ENCODE measurements at places on chromosomes 5 and 9.

- no peak for DNase-seq
Measured at GRCh38 chr9:10614196-10614800, 1.5 kb upstream of the PTPRD start.

DNA sequence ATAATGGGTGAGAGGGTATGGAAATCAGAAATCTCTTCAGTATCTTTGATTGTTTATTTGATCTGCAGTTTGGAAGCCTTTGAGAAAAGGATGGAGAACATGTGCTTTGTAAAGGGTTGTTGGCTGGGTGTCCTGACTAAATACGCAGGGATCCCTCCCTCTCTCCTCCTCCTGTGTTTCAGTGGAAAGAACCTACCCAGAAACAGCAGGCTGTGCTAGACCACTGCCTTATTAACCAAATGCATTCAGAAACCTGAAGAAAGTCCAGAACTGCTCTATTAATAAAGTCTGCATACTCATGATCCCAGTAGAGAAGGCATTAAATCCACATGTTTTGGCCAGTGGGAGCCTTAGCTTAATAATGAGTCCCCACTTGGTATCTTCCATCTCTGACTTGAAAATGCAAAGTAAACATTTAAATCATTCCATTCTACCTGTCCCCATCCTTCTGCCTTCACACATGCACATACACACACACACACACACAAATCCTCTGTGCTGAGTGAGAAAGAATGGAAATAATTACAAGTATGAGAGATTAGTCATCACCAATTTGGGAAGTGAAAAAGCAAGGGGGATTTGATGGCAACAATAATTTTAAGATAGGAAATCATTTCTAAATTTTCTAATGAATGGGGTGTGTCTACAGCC lies 10.0 kb upstream of the LECT2 start:
- peak; percentile 62 for DNase-seq

DNA sequence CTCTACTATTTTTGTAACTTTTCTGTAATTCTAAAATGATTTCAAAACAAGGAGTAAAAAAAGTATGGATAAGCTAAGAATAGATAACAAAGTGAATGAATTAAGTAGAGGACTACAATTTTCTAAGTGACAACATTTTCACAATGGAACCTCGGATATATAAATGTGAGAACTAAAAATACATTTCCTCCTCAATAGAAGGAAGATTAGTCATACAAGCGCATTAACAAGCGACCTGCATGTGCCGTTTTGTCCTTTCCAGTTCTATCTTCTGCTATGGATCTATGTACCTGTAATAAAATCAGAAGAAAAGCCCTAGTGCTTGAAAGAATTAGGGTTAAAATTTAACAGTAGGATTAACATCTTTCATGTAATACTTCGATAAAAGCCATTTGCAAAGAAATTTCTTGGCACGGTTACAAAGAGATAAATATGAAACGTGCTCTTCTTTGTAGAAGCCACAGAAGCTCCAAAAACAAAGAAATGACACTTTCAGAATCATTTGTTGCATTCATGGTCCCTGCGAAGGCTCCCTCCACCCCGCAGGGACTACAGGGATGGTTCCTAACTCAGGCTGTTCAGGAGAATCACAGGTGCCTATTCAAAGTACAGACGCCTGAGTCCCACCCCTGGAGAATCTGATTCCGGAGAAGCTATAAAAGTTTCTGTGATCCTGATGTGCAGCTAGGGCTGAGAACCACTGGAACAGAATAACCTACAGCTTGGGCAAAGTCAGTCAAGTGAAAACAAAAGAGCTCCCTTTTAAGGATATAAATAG lies 216.6 kb upstream of the EFNA5 start:
- DNase-seq: no peak

- DNase-seq: no peak
Measured at GRCh38 chr5:15286650-15287049, 213.3 kb upstream of the FBXL7 start.

DNA sequence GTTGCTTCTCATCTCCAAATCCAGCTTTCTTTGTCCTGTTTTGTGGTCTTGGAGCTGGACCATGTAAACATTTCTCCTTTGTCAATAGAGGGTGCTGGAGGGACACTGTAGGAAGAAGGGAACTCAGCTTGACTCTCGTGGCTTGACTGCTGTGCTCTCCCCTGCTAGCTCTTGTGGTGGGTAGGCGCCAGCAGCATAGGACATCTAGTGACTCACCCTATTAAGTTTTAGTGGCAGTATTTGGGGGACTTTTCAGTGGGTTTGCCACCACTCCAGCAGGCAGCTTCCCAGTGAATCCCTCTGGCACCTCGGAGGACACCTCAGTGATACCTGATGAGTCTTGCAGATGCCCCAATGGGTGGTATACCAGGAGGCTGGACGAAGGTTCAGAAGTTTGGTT lies 97.8 kb downstream of the TSSK1B start:
- peak; percentile 48 for DNase-seq

GRCh38 chr5:14675865-14676300 lies 11.4 kb downstream of the OTULIN start:
- no peak for DNase-seq

DNA sequence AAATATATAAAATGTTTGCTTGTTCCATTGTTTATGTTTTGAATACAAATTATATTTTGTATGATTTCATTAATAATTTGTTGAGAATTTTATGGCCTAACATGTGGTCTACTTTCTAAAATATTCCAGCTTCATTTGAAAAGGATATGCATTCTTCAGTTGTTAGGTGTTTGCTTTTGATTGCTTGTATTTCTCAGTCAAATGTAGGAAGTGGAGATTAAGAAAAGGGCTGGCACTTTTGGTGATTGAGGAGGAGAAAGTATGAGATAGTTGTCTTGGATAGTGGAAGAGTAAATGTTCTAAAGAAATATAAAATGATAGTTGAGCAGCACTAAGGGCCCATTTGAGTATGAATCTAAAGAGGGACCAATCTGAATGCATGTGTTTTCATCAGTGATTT lies 23.1 kb downstream of the JAK2 start:
- DNase-seq: no peak

DNA sequence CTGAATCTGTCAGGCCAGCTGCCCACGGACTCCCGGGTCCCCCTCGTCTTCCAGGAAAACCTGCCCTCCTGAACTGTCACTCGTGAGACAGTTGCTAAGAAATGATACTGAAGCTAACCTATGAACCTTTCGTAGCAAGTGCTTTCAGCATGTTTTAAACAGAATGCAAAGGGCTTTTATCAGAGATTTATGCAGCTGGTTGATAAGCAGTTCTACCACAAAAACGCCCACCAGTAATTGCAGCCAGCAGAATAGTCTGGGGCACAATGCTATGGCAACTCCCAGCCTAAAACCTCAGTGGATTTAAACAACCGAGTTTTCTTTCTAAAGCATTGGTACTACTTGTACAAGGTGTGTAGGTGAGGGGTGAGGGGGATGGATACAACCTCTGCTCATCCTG lies 97.5 kb downstream of the IRX2 start:
- no peak for DNase-seq

DNA sequence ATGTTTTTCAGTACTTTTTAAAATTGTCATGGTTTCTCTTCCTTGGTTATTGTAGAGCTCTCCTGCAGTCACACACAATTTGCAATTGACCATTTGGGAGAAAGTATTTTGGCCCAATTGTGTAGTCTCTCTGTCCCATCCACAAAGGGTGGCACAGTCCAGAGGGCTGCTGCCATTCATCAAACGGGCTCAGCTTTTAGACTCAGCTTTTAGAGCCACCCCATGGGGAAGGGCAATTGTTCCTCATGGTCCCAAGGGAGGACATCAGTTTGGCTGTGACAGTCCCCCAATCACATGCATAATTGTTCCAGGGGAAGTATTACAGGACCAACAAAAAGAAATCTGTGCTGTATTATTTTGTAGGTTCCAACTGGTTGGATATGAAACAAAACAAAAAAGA lies 207.6 kb downstream of the ZNF462 start:
- DNase-seq: no peak

- DNase-seq: no peak
Measured at GRCh38 chr5:145500710-145501109, 334.4 kb downstream of the PRELID2 start.

- no peak for DNase-seq
Measured at GRCh38 chr5:44312374-44312773, 76.8 kb downstream of the FGF10 start.

- DNase-seq: peak; percentile 67
Measured at GRCh38 chr5:122322801-122323548, 10.9 kb downstream of the SNCAIP start.

GRCh38 chr5:123450640-123451039 lies 27.4 kb upstream of the CEP120 start:
- peak; percentile 73 for DNase-seq

- no peak for DNase-seq
Measured at GRCh38 chr9:23522952-23523351, 303.1 kb downstream of the ELAVL2 start.

GRCh38 chr9:135320943-135321342 lies 158.6 kb upstream of the PPP1R26 start:
- no peak for DNase-seq

DNA sequence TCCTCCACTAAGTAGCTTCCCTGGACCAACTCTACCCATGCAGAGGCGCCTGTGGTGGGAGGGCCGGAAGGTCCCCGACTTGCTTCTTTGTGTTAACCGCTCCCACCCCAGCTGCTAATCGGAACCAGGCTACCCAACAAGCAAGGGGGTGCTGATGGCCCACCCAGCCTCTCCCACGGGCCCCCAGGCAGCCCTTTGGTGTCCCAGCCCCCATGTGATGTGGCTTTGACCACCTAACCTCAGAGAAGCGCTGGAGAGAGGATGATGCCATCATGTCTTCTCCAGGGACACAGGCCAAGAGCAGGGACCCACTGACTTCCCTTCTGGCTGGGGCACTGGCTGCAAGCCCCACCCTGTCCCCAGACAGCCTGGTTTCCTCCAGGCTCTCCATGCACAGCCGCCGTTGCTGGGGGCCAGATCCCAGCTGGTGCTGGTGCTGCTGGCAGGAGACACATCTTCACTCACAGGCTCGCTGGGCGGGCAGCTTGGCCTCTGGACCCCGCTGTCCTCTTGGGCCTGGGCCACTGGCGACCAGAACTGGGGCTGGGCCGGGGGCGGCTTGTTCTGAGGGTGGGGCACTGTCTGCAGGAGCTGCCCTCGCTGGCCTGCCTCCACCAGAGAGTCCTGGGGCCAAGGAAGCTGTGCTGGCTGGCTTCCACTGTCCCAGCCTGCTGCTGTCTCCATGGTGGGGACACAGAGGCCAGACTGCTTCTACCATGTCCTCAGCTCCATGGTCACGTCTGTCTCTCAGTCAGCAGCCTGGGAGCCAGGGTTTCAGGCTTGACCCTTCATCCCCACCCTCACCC lies 27.8 kb downstream of the LAMC3 start:
- DNase-seq: peak; percentile 34

GRCh38 chr9:4510546-4511322 lies 20.5 kb downstream of the SLC1A1 start:
- no peak for DNase-seq

DNA sequence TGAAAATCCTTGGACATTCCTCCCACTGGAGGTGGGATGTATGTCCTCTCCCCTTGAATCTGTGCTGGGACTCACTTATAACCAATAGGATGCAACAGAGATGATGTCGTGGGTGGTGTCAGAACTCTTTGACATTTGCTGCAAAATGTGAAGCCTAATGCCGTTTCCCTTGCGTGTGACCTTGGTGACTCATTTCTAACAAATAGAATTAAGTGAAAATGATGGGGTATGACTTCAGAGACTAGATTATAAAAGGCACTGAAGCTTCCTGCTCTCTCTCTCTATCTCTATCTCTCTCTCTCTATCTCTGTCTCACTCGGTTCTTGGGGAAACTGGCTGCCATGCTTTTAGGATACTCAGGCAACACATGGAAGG lies 126.1 kb upstream of the STC2 start:
- DNase-seq: no peak

DNA sequence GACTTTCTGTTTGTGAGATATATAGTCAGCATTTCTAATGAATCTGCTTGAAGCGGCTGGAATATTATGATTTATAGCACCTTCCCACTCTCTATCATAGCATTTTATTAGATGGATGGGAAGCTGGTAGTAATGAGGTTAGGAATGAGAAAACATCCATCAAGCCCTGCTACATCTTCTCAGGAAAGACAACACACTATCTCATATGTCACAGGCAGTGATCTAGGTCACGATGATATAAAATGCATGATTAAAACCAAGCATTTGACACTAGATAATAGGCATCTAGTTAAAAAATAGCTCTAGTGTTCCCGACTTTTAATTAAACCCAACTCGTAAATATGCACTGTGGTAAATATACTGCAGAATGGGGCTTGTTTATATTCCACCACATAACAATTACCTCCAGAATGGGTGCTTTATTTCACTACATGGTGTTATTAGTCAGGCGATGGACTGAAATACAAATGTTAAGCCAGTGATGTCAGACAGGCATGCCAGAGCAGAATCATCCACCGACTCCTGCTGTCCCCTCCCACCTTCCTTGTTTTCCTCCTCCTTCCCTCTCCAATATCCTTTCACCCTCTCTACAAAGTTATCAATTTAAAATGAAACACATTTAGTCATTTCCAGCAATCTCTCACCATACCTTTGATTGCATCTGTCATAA lies 286.8 kb downstream of the SPATA31D1 start:
- DNase-seq: no peak

DNA sequence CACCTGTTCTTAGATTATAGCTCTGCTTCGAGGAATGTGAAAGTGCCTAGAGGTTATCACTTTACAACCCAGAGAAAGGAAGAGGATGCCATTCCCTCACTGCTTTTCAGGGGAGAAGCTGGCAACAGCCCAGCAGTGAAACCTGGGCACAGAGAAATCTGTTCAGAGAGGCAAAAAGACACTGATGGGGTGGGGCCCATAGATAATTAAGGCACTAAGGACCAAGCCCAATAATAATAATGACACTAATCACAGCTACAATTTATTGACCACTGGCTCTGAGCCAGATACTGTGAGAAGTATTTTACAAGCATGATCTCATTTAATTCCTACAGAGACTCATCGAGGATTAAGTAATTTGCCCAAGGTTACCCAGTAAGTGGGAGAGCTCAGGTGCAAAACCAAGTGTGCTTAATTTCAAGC lies 168.3 kb downstream of the PIK3R1 start:
- DNase-seq: no peak

DNA sequence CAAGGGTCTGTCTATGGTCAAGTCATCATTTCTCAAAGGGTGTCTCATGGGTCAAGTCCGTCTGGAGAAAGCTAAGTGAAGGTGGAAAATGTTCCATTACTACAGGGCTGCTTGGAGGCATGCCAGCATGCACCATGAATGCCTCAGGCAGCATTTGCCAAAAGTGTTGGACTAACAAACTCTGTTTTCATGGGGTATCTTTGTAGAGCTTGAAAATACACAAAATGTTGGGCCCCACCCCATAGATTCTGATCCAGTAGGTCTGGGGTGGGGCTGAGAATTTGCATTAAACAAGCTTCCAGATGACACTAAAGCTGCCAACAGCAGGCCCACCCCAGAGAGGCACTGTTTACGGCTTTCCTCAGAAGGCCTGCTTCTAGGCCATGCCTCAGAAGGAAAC lies 75.0 kb upstream of the FRRS1L start:
- no peak for DNase-seq

DNA sequence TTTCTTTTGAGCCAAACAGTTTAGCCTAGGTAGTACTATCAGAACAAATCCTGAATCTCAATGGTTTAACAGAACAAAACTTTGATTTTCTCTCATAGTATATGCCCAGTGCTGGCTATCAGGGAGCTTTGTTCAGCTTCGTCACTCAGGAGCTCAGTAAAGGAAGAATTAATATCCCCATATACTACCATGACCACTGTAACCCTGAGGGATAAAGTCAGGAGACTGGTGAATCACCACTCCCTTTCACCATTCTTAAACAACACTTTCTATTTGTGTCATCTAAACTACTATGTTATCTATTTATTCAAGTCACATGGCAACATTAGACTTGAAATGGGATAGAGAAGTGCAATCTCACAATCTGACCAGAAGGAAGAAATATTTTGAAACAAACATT lies 522.6 kb upstream of the COX7C start:
- no peak for DNase-seq

- DNase-seq: no peak
Measured at GRCh38 chr5:159961176-159962160, 45.2 kb downstream of the ADRA1B start.

Measured in tongue (tissue), 3 donors.